ENCODE measurements at places on chromosomes 2 and 18.

GRCh38 chr2:215994911-215995310 is 18.4 kb downstream of the MREG start:
- no peak for DNase-seq

- no peak for DNase-seq
These were observed 766.5 kb downstream of the SATB2 start for GRCh38 chr2:198691236-198691635.

DNA sequence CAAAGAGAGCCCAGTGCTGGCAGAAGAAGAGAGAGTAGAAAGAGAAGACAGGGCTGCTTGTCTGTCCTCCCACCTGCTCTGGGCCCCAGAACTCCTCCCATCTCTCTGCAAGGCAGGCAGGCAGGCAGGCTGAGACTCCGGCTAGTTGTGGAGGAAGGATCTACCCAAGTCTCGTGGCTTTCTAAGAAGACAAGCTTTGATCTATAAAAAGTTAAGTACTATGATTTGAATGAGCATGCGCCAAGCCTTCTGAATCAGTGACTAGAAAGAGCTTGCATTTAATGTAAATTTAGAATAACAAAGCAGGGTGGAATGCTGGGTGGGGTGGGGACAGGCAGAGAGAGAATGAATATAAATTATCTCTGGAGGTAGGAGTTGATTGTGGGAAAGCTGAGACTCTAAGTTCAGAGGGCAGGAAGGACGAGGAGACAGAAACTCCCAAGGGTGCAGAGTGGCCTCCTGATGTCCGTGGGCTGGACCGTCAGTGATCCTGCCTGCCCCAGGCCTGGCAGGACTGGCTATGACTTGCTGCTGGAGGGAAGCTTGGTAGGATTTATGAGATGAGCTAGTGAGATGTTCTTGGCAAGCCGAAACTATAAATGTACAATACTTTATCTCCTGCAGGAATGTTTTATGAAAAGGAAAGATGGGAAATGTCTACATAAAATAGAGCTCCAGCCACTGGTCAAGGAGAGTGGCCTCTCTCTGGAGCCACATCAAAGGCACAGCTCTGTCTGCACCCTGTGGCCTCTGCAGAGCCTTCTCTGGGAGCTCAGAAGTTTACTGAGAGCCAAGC is 447.5 kb downstream of the TNS1 start:
- DNase-seq: no peak

DNA sequence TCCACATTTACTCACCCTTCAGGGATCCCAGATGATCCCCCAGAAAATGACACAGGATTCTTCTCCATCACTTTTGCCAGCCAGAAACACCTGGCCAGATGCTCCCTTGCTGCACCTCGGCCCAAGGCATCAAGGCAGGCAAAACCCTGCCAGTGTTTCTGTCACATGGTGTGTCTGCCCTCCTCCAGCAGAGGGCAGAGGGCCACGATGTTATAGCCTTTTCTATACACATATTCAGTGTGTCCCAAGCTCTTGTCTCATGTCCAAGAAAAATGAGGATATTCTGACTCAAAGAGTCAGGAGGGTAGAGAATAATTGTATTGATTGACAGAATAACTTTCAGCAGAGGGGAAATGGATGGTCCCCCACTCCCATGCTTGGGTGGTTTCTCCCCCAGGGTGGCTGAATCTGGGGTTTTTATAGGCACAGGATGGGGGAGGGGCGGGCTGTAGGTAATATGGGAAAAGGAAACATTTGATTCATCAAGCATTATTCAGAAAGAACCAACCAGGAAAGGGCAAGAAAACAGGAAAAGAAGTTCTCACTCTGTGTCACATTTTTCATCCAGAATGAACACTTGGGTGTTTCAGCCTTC is 933.9 kb downstream of the TRIB2 start:
- DNase-seq: no peak
